CD4-positive, alpha-beta T cell treated with Interleukin-4 for 4 hours (primary cell): ENCODE measurements at places on chromosomes 3 and 15.

DNA sequence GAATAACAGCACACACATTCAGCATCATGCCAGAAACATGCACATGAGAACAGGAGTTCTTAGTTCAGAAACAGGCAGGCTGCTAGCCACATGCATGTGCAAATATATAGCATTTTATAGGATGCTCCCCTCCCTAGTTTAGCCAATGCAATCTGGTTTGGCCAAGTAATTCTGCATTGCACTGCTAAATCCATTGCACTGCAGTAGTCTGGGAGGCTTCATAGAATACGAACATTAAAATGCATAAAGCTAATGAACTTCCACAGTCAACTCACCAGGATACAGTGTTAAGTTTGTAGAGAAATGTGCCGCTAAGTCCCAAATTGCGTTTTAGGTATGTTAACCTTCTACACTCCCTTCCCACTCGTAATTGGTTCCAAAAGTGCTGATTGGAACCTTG, 41.8 kb downstream of the EHHADH start:
- DNase-seq: no peak

GRCh38 chr15:38635170-38635569, 70.6 kb upstream of the RASGRP1 start:
- DNase-seq: no peak

- DNase-seq: no peak
Measured at GRCh38 chr3:138051947-138052802, 42.2 kb downstream of the CLDN18 start.

DNA sequence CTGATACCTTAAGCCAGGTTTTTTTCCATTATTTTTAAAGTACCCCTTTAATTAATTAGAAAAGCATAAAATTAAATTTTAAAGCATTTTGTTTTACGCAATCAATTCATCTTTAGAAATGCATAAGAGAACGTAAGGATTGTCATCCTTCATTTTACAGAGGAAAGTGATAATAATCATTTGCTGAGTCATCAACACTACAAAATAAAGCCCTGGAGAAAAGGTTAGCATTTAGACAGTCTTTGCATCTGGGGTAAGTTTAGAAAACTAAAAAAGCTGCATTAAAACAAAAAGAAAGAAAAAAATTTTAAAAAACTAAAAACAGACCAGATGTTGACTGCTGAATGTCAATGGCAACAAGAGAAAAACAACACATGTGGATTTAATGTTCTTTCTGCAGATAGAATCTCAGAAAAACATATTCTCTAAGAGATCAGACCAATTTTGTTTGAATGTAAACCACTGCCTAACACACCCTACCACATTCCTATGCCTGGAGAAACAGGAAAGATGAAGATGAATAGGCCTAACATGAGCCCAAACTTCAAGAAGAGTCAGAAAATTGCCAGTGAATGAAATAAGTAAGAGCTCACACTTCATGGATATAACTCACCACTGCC, 59.9 kb downstream of the SUCNR1 start:
- no peak for DNase-seq

DNA sequence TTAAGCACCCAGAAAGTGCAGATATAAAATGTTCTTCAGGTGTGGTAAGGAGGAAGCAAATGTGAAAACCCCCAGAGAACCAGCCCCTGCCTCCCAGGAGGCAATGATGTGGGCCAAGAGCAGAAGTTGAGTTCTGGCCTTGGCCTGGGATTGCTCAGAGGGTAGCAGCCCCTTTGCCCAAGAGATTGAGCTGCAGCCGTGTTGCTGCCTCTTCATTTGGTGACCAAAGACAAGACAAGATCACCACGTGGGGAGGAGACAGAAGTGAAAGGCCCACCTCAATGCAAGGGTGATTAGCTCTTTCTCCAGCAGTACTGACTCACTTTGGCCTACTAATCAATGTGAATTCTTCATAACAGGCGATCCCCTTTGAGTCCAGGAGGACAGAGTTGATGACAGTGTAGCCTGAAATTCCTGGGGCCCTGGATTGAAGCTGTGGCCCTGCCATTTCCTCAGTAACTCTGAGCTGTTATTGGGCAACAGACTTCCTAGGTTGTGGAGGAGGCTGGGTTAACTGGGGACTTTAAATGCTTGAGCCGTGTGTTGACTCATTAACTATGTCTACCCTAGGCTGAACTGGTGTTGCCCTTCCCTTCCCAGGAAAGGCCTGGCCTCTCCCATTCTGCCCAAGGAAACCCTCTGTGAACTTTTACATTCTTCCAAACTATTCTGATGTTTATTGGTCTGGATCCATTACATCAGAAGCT, 86.5 kb downstream of the ST6GAL1 start:
- no peak for DNase-seq

DNA sequence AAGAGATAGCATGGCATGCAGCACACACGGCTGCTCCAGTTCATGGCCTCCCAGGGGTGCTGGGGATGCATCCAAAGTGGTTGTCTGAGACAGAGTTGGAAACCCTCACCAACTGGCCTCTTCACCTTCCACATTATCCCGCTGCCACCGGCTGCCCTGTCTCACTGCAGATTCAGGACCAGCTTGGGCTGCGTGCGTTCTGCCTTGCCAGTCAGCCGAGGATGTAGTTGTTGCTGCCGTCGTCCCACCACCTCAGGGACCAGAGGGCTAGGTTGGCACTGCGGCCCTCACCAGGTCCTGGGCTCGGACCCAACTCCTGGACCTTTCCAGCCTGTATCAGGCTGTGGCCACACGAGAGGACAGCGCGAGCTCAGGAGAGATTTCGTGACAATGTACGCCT, 4.8 kb downstream of the CIB1 start:
- no peak for DNase-seq

- DNase-seq: no peak
Measured at GRCh38 chr3:191236646-191237045, 37.6 kb downstream of the OSTN start.

DNA sequence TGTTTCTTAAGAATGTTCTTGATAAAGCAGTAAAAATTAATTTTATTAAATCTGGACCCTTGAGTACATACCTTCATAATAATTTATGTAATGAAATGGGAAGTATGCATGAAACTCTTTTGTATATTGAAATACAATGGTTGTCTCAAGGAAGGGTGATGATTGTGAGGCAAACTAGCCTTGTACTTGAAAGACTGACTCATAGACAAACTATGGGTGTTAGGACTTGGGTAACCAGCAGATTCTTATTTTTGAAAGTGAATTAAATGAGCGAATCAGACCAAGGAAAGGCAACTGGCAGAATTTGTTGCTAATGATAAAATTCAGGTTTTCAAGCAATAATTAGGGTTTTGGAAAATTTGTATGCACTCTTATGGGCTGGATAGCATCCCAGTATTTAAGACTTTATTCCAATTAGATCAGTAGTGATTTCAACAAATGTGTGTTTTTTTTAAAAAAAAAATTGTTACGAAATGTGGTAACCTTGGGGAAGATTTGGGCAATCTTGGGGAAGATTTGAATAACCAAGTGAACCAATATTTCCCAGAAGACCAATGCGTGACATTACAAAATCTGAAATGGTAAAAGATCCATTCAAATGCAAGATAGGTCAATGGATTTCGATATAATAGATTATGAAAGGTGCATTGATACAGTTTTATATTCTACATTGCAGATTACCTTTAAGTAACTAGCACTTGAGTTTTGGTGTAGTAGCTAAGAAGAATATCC, 42.0 kb downstream of the ATP2C1 start:
- DNase-seq: no peak

DNA sequence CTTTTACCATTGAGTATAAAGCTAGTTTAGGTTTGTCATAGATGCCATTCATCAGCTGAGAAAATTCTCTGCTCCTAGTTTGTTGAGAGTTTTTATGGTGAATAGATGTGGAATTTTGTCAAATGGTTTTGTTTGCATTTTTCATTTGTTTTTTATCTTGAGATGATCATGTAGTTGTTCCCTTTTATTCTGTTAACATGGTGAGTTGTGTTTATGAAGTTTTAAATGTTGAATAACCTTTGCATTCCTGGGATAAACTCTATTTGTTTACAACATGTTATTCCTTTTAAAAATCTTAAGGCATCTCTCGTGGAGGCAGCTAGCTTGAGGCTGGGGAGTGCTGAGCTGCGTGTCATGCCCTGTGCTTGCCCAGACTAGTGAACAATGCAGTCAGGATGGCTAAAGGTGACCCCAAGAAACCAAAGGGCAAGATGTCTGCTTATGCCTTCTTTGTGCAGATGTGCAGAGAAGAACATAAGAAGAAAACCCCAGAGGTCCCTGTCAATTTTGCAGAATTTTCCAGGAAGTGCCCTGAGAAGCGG, 48.5 kb downstream of the ANAPC13 start:
- DNase-seq: no peak

DNA sequence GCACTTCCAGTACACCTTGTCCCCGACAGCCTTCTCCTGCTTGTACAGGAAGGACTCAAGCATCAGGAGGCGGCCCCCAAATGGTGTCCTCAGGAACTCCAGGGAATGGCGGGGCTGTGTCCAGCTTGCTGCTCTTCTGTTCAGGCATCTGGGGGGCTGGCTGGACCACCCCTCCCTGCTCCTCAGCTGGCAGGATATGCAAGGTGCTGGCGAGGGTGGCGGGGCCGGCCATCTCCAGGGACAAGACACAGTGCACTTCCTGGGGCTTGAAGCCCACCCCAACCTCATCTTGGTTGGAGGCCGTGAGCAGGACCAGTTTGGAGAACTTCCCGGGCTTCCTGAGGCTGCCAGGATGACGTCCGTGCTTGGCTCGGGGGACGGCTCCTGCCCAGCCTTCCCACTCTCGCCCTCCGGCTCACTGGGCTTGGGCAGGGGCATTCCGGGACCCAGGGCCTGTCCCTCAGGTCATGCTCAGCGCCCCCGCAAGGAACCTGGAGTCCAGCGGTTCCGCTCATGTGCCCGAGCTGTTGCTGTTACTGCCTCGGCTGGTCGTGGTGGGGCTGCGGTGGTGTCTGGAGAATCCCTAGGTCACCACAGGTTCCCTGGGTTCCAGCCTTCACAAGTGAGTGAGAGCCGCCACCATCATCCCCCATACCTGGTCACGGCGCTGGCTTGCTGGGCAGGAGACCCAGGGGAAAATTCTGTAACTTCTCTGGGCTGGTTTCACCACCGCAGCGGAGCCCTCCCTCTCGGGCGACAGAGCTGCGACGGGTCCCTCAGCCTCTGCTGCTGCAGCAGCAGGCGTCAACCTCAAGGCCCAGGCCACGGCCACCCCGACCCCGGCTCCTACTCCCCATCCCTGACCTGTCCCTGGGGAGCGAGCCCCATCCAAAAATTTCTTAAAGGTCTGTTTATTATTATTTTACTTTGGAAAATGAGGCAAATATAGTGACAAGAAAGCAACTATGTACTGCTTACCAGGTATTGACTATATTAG, 82.8 kb upstream of the FXR1 start:
- DNase-seq: no peak

DNA sequence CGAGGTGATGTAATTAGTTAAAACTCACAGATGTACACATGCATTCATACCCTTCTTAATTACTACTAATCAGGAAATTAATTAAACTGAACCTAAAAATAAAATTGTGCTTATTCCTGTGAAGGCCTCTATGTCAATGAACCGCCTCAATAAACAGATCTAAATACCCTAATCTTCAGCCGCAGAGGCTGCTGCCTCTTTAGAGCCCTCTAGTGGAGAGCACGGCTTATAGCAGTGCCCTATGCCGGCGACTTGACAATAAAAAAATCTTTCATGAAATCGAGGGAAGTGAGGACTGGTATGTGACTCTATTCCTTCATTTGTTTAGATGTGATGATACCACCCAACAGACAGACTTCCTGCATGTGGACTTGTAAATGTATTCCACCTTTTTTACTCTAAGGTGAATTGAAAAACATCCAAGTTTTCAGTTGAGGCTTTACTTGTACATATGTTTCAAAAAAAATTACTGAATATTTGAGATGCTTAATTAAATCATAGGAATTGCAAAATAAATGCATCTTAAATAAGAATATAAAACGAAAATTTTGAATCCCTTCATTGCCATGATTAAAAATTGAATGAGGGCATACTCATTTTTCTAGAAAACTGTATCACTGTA, 8.3 kb upstream of the EPHA3 start:
- peak; percentile 30 for DNase-seq
